EH (cell line): ENCODE measurements at places on chromosomes 5 and 9.
A peak's percentile ranks its signal among the peaks of the same experiment; 100 is the strongest.

GRCh38 chr5:177018341-177018740 lies 4.2 kb upstream of the ZNF346 start:
- no peak for DNase-seq

GRCh38 chr9:104960662-104961061 lies 32.7 kb upstream of the ABCA1 start:
- DNase-seq, result no peak

DNA sequence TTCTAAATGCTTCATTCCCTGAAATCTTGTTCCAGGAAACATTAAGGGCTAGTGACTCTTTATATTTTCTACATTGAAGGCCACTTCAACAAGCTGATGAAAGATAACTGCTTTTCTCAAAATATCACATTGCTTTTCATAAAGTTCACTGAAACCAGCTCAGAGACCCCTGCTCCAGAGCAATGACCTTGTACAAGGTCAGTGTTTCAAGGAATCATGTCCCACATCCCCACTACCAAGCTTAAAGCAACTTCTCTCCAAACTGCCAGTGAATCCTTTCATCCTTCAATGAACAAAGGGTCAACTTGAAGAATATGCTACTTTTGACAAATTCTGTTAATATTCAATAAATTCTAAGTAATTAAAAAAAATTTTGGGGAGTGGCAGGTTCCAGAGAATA lies 12.0 kb upstream of the SPATA24 start:
- no peak for DNase-seq

DNA sequence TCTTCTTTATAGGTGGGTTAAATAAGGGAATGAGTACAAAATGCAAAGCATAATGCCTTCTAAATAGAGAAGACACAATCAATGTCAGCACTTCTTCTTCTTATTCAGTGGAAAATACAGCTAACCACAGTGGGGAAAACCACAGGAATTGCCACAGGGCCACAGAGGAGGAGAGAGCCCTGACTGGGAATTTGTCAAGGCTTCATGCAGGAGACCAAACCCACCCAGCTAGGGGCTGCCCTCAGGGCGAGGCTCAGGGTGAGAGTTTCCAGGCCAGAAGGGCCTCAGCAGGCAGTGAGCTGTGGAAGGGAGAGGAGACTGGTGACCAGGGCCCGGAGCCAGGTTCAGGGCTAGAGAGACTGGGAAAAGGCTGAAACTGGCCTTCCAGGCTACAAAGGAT lies 279.1 kb downstream of the MSX2 start:
- no peak for DNase-seq

GRCh38 chr5:16595881-16596580 lies 20.8 kb downstream of the RETREG1 start:
- DNase-seq, result no peak

DNA sequence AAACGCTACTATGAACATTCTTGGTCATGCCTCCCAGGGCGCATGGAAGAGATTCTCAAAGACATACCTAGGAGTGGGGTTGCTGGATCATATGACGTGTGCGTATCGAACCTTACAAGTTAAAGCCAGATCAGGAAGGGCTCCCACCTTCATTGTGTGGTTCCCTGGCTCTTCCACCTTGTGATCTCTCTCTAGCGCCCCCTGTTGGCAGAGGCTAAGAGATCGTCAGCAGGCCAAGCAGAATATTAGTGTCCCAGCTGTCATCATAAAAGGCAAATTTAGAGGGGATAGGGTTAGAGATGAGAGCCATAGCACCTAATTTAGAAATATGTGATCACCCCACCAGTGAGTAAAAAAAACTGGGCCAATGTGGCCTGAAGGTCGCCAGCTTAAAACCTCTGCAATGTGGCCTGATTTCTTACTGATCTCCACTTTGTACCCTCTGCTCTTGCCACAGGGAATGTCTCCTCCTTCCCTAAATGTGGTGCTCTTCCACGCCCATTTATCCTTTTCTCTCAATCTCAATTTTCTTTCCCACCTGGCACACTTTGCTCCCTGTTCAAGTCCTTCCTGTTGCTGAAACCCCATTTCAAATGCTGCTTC lies 91.7 kb upstream of the SHB start:
- peak; percentile 64 for DNase-seq

GRCh38 chr5:163841-164240 lies 27.5 kb upstream of the LRRC14B start:
- DNase-seq, result no peak

DNA sequence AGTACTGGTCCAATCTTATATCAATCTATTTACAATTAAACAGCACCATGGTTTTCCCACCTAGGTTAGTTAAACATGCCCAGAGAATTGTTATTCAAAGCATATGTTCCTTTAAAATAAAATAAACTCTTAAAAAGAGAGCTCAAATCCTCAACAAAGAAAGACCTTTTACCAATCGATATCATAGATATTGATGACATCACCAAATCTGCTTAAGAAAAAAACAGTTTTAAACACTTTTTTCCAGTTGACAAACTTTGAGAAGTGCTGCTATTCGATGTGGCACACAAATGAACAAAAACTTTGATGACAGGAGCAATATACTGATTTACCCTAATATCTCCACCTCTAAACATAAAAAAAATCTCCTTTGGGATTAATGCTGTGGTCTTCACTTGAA lies 15.7 kb downstream of the EFCAB9 start:
- no peak for DNase-seq

DNA sequence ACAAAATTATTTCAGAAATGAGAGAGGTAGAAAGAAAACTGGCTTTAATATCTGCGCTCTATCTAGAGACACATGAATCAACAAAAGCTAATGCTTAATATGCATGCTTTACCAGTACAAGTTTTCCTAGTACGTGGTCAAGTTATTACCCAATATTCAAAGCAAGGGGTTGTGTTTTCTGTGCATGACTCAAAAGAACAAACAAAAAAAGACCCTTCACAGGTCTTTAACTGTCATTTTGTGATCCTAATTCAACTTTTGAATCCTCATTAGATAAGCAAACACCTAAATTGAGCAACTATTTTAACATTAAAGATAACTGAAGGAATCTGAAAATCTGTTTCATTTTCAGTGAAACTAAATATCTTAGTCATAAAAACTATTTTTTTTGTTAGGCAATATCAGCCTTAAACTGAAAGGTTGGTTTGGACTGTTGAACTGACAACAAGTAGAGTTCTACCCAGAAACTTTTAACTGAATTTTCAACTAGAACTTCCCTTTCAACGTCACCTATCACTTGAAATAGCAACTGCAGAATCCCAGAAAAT lies 12.5 kb downstream of the ST8SIA4 start:
- no peak for DNase-seq

- peak; percentile 91 for DNase-seq
Observed at GRCh38 chr9:79809931-79810330, 238.2 kb downstream of the TLE4 start.

DNA sequence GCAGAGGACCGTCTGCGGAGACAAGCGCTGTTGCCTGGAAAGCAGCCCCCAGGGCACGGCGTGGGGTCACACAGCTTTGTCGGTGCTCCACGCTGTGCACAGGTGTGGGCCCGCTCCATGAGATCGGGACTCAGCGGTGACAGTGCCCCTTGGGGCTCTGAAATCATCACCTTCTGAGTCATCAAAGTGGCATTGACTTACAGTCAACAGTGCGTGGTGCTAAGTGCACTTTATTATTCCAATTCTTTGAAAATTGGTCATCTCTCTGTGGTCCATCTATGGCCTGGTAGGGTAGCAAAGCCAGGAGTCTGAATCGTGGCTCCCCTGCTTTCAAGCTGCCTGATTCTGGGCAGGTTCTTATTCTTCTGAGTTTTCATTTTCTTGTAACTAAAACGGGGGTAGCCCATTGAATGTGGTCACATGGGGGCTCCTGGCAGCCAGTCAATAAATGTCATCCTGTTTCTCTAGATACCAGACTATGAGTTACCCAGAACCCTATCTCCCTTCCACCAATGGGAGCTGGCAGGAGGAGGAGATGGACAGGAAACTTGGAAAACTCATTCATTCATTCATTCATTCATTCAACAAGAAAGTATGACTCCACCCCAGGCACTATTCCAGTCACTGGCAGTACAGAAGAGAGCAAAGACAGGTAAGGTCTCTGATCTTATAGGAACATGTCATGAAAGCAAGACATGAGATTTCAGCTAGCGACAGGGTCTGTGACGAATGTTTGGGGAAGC lies 20.3 kb upstream of the UNC5A start:
- peak; percentile 16 for DNase-seq

DNA sequence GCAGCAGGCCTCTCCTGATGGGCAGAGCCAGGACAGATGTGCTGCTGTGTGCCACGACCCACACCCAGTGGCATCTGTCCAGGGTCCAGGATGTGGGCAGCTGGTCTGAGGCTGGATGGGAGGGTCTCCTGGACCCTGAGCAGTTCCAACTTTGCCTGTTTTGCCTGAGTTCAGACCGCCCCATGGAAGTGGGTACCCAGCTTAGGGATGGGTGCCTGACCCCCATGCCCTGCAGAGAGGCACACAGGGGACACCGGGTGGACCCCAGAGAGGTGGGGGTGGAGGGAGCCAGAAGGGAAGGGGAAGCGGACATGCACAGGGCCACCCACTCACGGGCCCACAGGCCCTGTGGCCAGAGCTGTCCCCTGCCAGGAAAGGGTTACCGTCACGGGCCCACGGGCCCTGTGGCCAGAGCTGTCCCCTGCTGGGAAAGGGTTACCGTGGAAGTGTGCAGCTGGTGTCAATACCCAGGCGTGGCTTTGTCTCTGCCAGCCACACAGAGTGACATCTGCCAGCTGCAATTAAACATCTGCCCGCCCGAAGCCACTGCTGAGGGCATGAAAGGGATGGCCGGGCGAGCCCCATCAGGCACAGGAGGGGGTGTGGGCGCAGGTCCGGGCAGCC lies 50.0 kb downstream of the NACC2 start:
- DNase-seq, result no peak

DNA sequence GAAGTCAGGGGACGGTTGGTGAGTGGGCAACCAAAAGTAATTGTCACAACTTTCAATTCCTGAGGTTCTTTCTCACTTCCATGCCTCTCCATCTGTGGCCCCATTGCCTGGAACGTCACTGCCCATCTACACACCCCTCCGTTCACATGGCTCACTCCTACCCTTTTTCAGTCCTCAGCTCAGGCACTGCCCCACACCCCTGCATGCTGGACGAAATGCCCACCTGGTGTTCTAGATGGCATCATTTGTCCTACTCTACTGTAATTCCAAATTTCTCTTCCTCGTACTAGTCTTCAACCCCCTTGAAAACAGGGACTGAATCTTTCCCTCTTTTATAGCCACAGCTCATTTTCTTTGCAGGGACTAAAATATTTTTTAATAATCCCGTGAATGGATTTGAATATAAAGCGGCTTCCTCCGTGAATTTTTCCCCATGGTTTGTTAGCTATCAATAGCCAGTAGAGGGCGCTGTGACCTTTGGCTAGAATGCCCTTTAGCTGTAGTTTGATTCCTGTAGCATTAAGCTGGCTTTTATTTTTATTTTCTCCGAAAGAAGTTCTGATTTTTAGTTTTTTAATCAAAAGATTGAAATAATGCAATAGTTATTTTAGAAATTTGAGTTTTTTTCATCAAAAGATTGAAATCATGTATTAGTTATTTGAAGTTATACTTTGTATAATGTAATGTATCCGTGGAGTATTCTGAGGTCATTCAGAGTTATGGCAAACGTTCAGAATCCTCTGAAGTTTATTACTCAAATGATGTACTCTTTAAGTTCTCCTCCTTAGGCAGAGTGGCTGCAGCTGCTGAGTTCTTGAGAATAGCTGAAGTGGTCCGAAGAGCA lies 232.1 kb downstream of the SH3GL2 start:
- peak; percentile 61 for DNase-seq
